Inflammatory macrophage treated with lipopolysaccharide for 4 hours (primary cell): ENCODE measurements at places on chromosomes 1 and 21.

- DNase-seq = no peak
These were observed 13.6 kb upstream of the TMPRSS2 start for GRCh38 chr21:41521489-41522027.

- DNase-seq = no peak
These were observed 45.4 kb upstream of the SELENON start for GRCh38 chr1:25754470-25755181.

DNA sequence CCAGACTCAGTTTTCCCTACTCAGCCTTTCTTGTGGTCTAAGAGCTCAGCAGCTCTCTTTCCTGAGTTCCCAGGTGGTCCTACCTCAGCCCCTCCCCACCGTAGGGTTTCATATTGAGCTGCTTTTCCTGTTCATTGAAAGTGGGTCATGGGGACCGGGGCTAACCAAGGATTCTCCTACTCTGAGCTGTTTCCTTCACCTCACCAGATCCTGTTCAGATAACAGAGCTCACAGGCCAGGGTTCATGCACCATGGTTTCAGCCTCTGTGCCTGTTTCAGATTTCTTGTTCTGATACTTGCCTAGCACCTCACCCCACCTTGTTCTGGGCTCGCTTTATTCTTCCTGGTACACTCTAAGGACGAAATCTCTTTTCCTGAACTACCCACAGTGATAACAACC is 8.5 kb downstream of the UBQLN4 start:
- DNase-seq = no peak

DNA sequence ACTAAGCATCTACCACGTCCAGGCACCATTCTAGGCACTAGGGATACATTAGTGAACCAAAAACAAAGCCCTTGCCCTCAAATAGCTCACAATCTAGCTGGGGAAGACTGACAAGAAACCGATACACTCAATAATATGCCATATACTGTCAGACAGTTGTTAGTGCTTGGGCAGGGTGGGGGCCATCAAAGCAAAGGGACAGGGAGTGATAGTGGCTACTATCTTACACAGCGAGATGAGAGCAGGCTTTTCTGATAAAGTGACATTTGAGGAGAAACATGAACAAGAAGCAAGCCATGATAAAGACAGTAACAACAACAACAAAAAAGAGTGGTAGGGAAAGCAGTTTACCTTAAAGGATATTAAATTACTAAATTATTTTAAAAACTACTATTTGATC is 41.1 kb downstream of the ERO1B start:
- DNase-seq = no peak

GRCh38 chr1:224644553-224645154 is 28.5 kb downstream of the CNIH3 start:
- DNase-seq = peak; percentile 52

DNA sequence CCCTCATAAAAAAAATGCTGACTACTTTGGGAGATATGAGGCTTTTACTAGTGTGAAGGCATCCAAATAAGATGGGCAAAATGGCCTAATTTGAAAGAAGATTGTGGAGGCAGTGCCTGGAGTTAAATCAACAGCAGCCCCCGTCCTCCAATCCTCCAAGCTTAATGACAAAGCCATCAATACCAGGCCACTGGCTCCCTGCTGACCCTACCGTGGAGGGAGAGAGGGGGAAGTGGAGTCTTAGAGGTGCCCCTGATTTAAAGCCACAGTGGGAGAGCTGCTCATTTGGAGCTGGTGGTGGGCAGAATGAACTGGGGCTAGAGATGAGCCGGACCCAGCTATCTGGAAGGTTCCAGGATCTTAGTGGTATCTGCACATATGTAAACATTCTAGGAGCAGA is 24.3 kb upstream of the KNCN start:
- DNase-seq = no peak

- no peak for DNase-seq
These were observed 5.9 kb downstream of the FOXD2 start for GRCh38 chr1:47443530-47444296.

- no peak for DNase-seq
These were observed 1.1 kb downstream of the VANGL2 start for GRCh38 chr1:160401487-160401805.

GRCh38 chr1:88976235-88976634 is 16.2 kb downstream of the KYAT3 start:
- DNase-seq = peak; percentile 47

DNA sequence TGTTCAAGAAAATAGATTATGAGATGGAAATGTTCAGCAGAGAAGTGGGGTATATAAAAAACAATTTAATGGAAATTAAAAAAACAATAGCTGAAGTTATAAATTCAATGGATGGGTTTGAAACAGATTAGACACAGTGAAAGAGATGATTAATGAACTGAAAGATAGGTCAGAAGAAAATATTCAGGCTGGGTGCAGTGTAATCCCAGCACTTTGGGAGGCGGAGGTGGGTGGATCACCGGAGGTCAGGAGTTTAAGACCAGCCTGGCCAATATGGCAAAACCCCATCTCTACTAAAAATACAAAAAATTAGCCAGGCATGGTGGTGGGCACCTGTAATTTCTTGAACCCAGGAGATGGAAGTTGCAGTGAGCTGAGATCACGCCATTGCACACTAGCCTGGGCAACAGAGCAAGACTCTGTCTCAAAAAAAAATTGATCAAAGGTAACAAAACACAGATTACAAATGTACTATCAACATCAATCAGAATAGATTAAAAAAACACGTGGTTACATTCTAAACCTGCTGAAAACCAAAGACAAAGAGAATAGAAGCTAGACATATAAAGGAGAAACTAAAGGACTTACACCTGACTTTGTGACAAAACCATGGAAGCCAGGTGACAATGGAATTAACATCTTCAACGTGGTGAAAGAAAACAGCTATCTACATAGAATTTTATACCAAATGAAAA is 4.8 kb upstream of the SUMO3 start:
- DNase-seq = no peak

- no peak for DNase-seq
These were observed 97.0 kb upstream of the C1orf174 start for GRCh38 chr1:3996846-3997705.

DNA sequence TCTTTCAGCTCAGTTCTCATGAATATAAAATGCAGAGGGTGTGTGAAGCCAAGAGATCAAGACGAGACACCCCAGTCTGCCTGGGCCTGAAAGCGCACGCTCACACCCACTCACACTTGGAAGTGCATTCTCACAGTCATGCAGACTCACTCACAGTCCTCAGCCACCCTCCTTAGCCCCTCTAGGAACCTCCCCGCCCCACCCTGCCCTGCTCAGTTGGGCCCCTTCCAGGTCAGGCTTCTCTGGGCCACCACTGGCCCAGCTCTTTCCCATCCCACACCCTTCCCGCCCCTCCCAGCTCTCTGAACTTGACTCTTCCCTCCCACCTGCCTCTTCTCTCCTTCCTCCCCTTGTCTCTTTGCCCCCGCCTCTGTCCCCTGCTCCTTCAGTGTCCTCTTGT is 93.8 kb downstream of the EPHB2 start:
- DNase-seq = no peak

- no peak for DNase-seq
These were observed 82.3 kb upstream of the S1PR1 start for GRCh38 chr1:101154547-101154946.

- DNase-seq = no peak
These were observed at the start of gene GIPC2 for GRCh38 chr1:78045926-78046778. Gene GIPC2, plus strand, starts transcription at chr1:78045966. Its CDS starts 129 bp downstream, at chr1:78046095.

DNA sequence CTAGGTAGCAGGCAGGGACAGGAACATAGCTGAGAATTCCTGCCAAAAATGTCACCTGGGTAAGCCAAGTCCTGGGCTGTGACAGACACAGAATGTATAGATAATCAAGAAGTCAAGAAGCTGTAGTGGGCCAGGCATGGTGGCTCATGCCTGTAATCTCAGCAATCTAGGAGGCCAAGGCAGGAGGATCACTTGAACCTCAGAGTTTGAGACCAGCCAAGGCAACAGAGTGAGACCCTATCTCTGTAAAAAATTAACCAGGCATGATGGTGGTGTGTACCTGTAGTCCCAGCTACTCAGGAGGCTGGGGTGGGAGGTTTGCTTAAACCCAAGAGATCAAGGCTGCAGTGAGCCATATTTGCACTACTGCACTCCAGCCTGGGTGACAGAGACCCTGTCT is 3.3 kb upstream of the ALG14 start:
- no peak for DNase-seq

GRCh38 chr21:45029298-45029947 is 45.0 kb upstream of the ADARB1 start:
- DNase-seq = no peak

- DNase-seq = no peak
These were observed 32.9 kb downstream of the STYXL2 start for GRCh38 chr1:167126811-167127210.

- no peak for DNase-seq
These were observed 8.3 kb downstream of the NFIA start for GRCh38 chr1:61090546-61091202.

GRCh38 chr1:76075188-76075489 is 593 bp downstream of the ST6GALNAC3 start:
- no peak for DNase-seq
